ENCODE measurements at places on chromosomes 7 and 10.
A peak's percentile ranks its signal among the peaks of the same experiment; 100 is the strongest.

GRCh38 chr7:29988424-29989256 lies 961 bp downstream of the SCRN1 start:
- no peak for DNase-seq

GRCh38 chr7:142024547-142024946 lies 28.9 kb downstream of the MGAM start:
- DNase-seq: no peak

DNA sequence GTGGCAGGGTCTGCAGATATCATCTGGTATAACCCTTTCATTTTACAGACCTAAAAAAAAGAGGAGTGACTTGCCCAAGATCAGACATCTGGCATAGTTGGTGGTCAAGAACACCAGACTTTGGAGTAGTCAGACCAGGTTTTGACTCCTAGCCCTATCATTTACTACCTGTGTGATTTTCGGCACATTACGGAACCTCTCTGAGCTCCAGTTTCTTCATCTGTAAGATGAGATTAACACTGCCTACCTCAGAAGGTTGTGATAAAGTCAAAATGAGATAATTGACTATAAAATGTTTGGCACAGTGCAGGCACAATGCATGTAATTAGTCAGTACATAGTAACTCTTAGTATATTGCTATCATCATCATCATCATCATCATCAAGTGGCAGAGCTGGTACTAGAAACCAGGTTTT lies 1.2 kb downstream of the STRIP2 start:
- no peak for DNase-seq

GRCh38 chr10:97165499-97165898 lies 20.3 kb downstream of the SLIT1 start:
- DNase-seq: no peak

DNA sequence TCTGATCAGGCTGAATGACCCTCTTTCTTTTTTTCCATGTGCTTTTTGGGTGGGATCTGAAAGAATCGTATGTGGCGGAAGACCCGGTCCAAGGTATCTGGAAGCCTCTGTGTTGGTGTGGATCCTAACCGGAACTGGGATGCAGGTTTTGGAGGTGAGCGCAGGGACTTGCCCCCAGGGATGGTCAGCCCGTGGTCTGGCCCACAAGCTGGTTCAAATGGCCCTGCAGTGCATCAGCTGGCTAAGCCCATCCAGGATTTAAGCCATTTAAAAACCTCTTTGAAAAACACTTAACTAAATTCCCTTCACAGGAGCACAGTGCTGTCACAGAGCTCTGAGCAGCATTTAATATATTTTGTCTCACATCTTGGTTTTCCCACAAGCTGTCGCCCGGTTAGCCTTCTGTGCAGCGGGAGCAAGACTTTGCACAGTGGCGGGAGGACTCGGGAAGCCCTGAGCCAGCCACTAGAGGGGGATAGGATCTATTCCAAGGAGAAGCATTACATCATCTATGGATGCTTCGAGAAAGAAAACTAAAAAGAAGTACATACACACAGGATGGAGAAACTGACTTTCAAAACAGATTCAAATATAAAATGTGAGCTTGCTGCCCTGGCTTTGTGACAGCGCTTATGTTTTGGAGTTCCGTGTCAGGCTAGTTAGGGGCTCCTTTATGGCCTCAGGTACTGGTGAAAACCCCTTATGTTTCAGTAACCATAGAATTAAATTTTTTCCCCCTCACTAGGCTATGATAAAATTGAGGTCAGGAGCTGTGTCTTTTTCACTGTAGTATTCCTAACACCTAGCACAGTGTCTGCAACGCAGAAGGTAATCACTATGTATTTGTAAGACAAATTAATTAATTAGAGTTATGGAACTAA lies 11.3 kb downstream of the CPA2 start:
- DNase-seq: peak; percentile 83

- DNase-seq: no peak
Measured at GRCh38 chr10:80829151-80829550, 291.4 kb downstream of the SH2D4B start.

DNA sequence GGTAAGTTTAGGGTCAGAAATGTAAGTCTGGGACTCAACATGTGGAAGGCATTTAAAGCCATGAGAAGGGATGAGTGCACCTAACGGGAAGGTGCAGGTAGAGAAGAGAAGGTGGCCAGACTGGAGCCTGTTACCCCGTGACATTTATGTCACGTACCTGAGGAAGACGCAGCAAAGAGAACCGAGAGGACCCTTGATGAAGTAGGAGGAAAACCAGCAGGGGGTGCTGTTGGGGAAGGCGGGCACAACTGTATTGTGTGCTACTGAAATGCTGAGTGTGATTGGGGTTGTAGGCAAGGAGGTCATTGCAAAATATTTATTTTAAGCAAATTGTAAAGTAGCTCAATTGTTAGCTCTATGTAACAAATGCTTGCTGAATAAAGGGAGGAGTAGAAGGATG lies 338.2 kb upstream of the PRKCQ start:
- no peak for DNase-seq

GRCh38 chr7:47505312-47506007 lies 76.5 kb downstream of the TNS3 start:
- DNase-seq: no peak

- no peak for DNase-seq
Measured at GRCh38 chr10:42754155-42755027, 28.2 kb upstream of the BMS1 start.

DNA sequence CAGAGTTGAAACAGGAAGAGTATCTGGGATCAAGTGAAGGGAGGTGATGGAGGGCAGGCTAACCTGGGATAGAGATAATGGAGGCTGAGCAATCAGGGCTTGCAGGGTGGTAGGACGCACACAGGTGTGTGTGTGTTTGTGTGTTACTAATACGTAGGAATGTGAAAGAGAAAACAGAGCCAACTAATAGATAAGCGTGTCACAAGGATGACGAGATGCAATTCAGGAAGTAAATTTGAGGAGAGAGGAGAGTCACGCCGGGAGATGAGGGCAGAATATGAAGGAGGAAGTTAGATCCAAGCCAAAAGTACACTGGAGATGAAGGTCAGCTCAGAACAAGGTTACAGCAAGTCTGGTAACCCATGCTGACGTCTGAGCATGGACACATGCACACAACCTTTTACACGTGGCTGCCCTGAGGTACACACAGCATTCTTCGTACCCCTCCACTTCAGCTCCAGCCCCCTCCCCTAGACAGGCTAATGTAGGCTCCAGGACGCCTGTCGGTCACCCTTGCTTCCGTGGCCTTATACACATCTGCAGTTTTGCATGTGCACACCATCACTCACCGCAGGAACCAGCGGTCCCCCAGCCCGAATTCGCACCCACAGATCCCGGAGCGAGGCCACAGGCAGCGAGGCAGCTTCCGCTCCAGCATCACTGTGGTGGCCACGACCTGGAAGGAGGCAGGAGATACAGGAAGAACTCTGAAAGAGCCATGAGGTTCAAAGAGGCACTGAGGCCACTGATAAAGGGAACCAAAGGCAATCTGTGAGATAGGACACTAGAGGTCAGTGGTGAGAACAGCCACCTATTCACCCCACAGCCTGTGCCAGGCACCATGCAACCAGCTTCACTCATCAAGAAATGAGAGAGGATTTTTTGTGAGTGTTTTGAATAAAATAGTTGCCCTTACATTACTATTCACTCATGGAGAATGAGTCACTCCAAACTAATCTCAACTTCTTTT lies 23.7 kb upstream of the TRPV6 start:
- DNase-seq: no peak

DNA sequence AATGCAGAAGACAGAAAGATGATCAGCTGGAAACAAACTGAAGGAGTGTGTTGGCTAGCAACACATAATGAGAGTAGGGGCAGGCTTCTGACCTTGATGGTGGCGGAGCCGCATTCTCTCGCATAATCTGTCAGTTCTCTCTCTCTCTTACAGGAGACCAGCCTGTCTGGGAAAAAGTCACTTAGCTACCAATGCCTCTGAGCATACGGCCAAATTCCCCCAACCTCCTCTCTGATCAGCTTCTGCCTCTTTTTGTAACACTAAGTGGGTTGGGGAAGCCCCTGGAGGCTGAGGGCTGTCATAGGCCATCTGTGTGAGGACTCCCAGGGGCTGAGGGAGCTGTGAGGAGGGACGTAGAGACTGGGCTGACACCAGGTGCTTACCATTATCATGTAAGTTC lies 104.6 kb downstream of the HIPK2 start:
- no peak for DNase-seq

DNA sequence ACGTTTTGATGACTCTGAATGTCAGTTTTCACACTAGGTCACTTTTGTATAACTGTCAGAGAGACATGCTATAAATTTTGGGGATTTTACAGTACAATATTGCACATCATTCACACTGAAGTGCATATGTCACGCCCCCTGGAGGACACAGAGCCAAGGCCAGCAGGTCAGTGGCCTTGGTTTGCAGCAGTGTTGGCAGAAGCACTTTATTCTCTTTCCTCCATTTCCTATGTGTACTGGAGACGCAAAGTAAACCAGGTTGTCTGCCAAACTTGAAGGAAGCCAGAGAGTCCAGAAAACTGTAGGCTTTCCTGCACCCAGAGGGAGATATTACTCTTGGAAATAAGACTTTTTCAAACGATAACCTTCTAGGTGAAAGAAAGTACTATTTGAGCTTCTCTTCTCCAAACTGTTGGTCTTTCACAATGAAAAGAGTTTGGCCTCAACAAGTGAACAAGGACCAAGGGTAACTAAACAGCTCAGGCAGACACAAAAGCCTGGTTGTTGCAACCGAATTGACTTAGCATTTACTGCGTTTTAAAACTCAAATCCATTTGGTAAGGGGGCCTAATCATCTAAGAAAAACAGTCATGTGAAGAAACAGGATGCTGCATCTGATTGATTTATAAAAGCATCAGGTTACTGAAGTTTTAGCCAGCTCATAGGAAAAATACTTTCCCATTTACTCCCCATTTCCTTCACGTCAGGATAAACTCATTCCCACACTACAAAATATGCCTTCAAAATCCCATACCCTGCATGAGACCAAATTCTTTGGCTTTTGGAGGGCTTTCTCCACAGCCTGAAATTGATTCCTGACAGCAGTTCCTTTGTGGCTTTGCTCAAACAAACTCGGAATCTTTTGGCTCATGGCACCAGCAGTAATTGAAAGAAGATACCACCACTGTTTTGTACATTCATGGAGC lies 83.0 kb upstream of the SEC61G start:
- no peak for DNase-seq

Data from left forelimb (tissue), 1 donor.